ENCODE measurements at places on chromosomes 2 and 18.

DNA sequence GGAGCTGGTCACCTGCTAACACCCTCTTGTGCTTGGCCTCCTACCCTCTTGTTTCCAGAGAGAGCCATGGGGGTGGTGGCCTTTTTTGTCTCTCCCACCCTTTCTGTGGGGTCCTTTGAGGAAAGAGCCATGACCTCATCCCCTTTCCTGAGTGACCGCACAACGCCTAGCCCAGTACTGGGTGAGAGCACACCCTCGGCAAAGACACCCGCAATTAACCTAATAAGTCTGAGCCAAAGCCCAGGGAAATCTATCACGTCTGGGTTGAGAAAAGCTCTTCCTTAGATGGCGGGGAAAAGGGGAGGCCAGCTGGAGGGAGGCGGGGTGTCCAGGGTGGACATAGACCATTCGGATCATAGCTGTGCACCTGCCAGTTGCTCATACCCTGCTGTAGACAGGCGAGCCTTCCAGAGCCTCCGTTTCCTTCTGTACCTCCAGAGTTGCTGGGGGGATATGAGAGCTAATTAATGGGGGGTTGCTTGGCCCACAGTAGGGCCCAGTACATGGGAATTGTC, 93.7 kb upstream of the MCFD2 start:
- DNase-seq = no peak

DNA sequence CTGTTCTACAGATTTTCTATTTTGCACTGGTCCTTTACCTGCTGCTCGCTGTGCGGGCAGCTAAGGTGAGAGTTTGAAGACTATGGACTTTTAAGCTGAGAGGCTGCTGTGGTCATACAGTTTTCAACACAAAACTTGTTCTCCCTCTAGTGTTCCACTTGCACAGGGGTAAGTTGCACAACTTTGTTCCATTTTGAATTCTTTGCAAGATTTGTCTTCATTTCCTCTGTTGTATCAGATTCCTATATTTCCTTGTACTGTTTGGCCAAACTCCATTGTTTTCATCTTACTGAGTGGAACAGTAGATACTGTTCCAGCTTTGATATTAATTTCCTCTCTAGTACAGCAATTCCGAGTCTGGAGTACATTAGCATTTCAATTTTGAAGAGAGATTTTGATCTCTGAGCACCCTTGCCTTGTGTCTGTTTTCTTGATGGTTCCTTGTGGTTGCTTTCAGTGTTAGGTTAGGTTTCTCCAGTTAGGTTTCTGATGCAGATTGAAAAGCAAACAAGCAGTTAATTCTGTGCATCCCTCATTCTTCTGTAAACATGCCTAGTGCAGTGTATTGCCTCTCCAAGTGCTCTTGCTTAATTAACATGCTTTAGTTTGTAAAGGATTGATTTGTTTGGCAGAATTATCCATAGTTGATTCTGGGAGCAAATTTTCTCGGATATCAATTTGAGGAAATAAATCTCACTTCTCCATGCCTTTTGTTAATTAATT, 188.8 kb downstream of the PTPRM start:
- DNase-seq = no peak

- DNase-seq = no peak
Observed at GRCh38 chr2:217911283-217912097, 91.3 kb downstream of the TNS1 start.

GRCh38 chr2:170177950-170178781, at the start of gene MYO3B:
Gene MYO3B, plus strand, starts transcription at chr2:170178147. Its CDS starts 141 bp downstream, at chr2:170178288.
- no peak for DNase-seq

- no peak for DNase-seq
Observed at GRCh38 chr18:8277270-8277669, 332.0 kb upstream of the RAB12 start.

- DNase-seq = no peak
Observed at GRCh38 chr2:168968342-168968741, 62.8 kb downstream of the ABCB11 start.

GRCh38 chr2:129192117-129192516, 787.3 kb upstream of the RAB6C start:
- DNase-seq = no peak

DNA sequence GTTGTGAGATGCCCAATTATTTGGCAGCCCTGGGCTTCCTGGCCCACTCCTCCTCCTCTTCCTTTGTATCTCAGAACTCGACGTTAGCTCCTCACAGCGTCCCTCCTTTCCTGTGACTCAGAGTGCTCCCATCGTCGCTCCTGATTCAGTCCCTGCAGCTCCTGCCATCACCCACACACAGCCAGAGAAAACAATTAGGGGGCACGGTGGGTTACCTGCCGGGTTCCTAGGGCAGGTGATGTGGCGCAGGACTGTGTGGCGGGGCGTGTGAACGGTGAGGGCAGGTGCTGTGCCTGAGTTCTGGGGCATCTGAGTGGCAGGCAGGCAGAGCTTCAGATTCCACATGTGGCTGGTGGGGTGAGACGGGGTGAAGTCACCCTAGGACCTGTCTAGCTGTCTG, 42.6 kb downstream of the GLI2 start:
- no peak for DNase-seq

DNA sequence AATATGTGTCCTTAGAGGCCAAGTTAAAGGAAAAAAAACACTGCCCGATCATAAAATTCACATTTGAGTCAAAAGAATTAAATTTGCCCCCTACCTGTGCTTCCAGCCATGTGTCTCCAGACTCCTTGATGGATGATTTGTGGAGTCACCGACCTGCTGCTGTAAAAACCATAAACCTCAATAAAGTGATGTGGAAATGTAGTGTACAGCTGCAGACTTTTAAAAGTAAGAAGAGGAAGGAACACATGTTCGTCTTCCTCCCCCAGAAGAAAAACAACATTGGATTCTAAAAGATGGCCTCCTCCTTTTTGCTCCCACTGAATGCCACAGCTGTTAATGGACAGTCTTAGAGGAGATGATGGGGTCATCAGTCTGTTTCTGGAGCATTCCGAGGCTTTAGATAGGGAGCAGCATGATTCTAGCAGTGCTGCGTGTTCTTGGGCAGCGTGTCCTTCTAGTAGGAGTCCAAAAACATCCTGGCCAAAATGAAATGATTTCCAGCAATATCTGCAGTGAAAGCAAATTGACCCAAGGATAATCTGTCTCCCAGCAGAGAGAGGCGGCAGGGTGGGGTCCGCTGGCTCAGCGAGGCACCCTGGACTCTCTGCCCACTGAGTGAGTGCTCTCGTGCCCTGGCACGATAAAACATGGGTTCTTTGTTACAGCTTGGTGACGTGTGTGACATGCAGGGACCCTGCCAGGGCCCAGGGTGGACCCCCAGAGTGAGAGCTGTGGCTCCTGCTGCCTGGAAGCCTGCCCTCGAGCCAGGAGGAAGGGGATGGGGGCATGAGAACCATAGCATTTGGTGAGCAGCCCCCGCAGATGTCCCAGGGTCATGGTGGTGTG, 196.1 kb downstream of the FAM210A start:
- no peak for DNase-seq

DNA sequence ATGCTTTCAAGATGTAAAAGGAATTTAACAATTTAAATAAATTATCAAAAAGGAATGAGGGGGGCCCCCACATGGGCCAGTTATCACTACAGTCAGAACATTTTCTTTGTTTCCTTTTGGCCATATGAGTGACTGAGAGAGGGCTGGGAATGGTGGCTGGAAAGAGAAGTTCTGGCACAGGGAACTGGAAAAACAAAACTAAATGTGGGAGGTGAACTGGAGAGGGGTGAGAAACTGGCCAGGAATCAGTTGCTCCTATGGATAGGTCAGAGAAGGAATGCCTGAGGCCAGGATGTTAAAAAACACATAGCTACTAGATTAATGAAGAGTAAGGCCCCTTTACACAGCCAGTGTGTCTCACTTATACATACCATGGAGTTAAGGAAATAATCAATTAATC, 121.0 kb downstream of the RBMS1 start:
- DNase-seq = no peak

DNA sequence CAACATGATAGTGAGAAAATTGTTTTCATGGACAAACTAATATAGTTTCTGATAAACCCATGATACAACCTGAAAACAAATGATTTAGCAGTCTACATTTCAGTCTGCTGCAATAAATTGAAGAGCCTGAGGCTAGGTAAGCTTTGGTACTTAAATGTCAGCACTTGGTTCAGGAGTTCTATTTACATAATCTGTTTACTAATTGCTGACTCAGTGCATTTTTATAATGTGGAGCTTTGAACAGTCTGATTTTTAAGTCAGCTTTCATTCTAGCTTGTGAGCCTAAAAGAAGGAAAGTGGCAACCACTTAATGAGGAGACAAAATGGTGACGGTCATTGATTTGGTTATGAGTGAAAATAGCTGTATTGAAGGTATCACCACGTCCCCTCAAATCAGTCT, 488.6 kb downstream of the CPS1 start:
- no peak for DNase-seq
